Calu3 (cell line): ENCODE measurements at places on chromosomes 4 and X. TPM values are rescaled to one million over a fixed set of nuclear protein-coding genes. Genes with fewer than 3 reads are reported as not detected.

DNA sequence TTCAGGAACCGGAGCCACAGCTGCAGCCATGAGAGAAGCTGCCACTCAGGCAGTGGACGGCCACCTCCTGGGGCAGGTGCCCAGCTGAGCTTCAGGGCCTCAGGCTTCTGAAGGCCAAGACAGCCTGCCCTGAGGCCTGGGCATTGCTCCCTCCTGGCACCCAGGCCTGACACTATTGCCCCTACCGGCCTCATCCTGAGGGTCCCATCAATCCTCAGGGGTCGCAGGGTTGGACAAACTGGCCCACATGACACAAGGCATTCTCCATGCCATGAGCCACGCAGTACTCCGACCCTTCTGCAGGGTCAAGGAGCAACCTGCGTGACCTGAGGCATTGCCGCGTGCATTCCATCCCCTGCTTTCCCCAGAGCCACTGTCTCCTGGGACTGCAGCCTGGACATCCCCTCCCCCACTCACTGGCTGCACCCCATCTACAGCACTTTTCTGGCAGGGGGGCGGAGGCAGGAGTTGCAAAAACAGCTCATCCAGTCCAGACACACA is 3.0 kb upstream of the ZFP92 start:
- H3K27ac ChIP-seq, result no peak overlapping the region
- peaks cover 90% of the 10 kb centered on the region for H3K27me3 ChIP-seq
- no peak for DNase-seq
- H3K4me1 ChIP-seq, result no peaks in the 10 kb centered on the region

- no peaks in the 10 kb centered on the region for H3K4me1 ChIP-seq
- H3K27me3 ChIP-seq, result no peaks in the 10 kb centered on the region
- DNase-seq, result no peak
- no peak overlapping the region for H3K27ac ChIP-seq
Observed at GRCh38 chr4:183299464-183299863, 20.6 kb downstream of the CLDN22 start.

NAP1L2 gene
- total RNA-seq, result not detected in 2 replicates

HNRNPDL gene
- total RNA-seq, result 180 and 198 TPM in 2 replicates

C4orf51 gene
- not detected in 2 replicates for total RNA-seq

PPARGC1A gene
- total RNA-seq, result 5.4 and 7.6 TPM in 2 replicates
